Activated CD4-positive, alpha-beta T cell treated with anti-CD3 and anti-CD28 coated beads for 1 hour (primary cell): ENCODE measurements at places on chromosomes 5 and 9.

DNA sequence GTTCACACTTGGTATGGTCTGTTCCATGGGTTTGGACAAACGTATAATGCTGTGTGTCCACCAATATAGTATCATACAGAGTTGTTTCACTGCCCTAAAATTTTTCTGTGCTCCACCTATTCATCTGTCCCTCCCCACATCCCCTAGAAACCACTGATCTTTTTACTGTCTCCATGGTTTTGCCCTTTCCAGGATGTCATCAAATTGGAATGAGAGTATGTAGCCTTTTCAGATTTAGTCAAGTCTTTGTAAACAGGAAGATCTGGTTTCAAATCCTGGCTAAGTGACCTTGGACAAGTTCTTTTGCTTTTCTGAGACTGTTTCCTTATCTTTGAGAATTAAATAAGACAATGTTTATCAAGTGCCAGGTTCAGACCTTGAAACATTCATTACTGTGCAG lies 13.2 kb upstream of the LVRN start:
- no peak for DNase-seq

DNA sequence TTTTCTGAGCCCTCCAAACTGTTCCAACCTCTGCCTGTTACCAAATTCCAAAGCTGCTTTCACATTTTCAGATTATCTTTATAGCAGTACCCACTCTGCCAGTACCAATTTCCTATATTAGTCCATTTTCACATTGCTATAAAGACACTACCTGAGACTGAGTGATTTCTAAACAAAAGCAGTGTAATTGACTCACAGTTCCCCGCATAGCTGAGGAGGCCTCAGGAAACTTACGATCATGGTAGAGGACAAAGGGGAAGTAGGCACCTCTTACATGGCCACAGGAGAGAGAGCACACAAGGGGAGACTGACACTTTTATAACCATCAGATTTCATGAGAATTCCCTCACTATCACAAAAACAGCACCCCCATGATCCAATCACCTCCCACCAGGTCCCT lies 105.0 kb downstream of the DTWD2 start:
- DNase-seq: no peak

- DNase-seq: no peak
Observed at GRCh38 chr5:25944786-25945185, 1093.6 kb downstream of the CDH9 start.

DNA sequence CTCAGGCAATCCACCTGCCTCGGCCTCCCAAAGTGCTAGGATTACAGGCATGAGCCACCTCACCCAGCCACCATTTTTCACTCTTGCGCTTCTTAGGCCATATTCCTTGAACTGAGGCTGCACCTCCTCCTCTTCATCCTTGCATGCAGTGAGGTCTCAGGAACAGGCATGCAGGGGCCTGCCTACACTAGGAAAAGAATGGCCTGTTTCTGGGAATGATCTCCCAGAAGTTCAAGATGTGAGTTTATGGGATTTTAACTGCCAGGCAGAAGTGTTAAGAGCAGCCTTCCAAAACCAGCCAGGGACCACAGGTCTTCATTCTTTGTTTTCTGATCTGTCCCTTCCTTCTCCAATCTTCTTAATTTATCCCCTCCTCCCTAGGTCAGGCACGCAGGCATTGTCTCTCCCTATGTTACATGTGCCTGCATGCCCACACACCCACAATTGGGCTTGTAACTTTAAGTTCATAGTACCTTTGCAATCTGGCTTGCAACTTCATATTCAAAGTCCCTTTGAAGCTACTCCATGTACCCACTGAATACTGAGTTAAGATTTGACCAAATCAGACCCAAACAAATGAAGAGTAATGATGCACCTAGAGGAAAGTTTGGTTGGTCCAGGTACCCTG lies 10.5 kb upstream of the HSPA4 start:
- DNase-seq: no peak
